Stimulated activated CD4-positive, alpha-beta T cell treated with anti-CD3 and anti-CD28 coated beads, Interleukin-2, amount 100 ng/mL, for 24 hours (primary cell): ENCODE measurements at places on chromosomes 16 and 17.

GRCh38 chr16:64147941-64148340 is 973.9 kb downstream of the CDH11 start:
- no peak for DNase-seq

GRCh38 chr17:76687298-76688164 is 23.2 kb downstream of the MXRA7 start:
- DNase-seq, result no peak

DNA sequence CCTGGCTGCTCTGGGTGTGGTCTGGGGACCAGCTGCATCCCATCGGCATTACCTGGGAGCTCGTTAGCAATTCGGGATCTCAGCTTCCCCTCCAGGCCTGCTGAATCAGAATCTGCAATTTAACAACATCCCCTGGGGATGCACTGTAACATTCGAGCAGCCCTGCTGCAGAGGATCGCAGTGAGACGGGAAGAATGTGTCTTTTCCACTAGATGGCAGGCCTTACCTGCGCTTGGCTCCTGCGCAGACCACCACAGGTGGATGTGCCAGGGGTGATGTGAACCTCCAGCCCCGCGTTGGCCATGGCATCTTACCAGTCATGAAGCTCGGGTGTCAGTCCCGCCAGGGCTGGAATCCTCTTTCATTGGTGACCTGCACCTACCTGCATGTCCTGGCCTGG is 209.9 kb downstream of the PRKCB start:
- DNase-seq, result no peak

GRCh38 chr16:68287276-68288251 is 23.2 kb downstream of the SLC7A6OS start:
- peak; percentile 27 for DNase-seq

GRCh38 chr16:49527611-49528010 is 154.0 kb downstream of the C16orf78 start:
- no peak for DNase-seq

- no peak for DNase-seq
Observed at GRCh38 chr17:68562736-68563135, 38.4 kb downstream of the FAM20A start.

DNA sequence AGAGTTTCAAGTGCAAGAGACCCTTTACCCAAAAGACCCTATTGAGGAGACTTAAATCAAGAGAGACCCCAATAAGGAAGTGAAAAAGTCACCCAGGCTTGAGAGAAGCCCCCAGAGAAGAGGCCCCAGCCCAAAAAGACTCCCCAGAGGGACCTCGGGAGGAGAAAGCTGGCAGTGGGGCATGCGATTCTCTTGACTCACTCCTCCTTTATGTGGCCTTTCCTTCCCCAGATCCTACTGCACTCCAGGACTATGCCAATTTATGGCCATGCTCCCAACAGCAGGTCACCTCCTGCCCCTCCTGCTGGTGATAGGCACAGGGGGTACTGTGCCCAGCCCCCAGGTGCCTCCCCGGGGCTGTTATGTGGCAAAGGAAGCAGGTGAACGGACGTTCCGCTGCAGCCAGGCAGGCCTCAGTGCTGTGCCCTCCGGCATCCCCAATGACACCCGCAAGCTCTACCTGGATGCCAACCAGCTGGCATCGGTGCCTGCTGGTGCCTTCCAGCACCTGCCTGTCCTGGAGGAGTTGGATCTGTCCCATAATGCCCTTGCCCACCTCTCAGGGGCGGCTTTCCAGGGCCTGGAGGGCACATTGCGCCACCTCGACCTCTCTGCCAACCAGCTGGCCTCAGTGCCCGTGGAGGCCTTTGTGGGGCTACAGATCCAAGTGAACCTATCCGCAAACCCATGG is 16.3 kb downstream of the LRRC3C start:
- DNase-seq, result no peak

DNA sequence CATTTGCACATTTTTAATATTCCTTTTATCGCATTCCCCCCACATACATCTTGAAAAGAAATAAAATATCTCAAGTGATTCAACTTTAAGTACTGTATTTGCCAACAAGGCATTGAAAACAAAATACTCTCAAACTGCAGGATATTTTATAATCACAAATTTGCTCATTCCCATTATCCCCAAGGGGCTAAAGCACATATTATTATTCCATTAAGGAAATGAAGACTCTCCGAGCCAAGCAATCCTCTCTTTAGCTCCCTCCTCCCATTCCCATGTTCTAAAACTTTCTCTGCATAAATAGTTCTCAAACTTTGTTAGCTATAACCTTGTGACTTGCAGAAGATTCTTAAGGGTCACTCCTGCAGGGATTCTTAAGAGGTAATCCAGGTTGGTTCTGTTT is 436.8 kb downstream of the KCNJ2 start:
- no peak for DNase-seq

DNA sequence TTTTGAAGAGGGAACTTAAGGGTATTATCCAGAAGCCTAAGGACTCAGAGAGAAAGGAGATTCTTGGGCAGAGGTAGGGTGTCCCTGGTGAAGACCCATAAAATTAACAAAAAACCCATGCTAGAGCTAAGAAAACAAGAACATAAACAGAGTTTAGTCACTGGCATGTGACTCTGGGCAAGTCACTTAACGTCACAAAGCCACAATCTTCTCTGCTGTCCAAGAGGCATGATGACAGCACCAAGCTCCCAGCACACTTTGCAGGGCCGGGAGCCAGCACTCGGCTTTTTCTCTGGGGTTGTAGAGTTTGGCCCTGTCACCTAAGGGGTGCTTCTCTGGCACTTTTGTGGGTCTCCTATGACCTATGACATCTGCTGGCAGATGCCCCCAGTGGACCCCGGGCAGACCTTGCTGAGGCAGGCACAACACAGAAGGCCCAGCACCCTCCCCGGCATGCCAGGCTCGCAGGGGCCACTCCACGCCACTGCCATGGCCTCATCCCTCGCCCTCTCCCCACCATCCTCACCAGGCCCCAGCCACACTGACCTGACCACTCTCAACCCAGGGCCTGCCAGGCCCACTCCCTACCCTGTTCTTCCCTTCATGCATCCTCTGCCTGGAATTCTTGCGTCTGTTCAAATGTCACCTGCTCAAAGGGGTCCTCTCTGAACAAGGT is 69.8 kb downstream of the DYNLRB2 start:
- DNase-seq, result no peak

DNA sequence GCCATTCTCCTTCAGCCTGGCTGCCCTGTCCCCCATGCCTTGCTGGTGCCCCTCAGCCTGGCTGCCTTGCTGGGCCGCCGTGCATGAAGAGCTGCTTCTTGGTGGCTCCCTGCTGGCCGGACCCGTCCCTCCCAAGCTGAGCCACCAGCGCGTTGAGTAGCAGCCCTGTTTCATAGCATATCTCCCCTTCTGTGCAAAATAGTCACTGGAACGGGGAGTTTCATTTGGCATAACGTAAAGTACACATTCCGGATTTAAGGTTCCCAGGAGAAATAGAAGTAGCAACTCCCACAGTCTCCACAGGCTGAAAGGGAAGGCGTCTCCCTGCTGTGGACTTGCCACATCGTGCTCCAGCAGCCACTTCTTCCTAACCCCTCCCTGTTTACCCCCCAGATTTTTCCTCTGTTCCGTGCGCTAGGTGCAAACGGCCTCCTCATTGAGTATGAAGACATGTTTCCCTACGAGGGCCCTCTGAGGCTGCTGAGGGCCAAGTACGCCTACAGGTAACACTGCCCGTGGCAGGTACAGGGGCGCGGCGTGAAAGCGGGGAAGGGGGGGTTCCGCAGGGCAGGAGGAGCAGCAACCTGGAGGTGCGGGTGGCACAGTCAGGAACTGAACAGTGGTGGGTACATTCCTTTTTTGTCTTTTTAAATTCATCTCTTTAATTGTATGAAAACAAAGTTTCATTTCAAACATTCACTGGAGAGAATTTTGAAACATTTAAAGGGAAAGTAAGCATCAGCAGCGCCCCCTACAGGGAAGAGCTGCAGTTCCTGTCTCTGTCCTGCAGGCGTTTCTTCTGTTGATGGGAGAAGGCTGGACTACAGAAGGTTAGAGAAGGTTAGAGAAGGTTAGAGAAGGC is 5.8 kb upstream of the OGFOD3 start:
- DNase-seq, result peak; percentile 74

DNA sequence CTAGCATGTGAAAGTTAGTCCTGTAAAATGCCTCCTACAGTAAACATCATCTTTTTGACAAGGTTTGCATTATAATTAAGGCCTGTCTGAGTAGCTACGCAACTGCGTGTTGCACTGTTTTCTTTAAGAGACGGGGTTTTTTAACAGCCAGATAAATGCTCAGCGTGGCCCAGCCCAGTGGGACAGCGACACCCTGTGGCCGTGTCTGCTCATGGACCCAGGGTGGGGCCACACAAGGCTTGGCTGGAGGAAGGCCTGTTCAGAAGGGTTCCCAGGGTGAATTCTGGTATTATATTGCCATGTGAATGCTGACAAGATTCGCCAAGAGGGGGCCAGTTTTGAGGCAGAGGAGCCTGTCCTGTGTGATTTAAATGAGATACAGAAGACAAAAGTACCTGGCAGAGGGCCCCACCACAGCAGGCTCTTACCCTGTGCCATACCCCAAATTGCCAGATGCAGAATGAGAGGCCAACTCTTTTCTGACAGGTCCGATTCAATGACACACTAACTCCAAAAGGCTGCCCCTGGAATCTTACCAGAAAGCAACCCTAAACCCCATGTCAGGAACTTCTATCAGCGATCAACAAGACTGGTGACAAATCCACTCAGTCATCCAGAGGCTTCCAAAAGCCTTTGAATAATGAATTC is 65.9 kb upstream of the IRX6 start:
- DNase-seq, result peak; percentile 37

- DNase-seq, result no peak
Observed at GRCh38 chr17:56274491-56274890, 121.2 kb downstream of the ANKFN1 start.

DNA sequence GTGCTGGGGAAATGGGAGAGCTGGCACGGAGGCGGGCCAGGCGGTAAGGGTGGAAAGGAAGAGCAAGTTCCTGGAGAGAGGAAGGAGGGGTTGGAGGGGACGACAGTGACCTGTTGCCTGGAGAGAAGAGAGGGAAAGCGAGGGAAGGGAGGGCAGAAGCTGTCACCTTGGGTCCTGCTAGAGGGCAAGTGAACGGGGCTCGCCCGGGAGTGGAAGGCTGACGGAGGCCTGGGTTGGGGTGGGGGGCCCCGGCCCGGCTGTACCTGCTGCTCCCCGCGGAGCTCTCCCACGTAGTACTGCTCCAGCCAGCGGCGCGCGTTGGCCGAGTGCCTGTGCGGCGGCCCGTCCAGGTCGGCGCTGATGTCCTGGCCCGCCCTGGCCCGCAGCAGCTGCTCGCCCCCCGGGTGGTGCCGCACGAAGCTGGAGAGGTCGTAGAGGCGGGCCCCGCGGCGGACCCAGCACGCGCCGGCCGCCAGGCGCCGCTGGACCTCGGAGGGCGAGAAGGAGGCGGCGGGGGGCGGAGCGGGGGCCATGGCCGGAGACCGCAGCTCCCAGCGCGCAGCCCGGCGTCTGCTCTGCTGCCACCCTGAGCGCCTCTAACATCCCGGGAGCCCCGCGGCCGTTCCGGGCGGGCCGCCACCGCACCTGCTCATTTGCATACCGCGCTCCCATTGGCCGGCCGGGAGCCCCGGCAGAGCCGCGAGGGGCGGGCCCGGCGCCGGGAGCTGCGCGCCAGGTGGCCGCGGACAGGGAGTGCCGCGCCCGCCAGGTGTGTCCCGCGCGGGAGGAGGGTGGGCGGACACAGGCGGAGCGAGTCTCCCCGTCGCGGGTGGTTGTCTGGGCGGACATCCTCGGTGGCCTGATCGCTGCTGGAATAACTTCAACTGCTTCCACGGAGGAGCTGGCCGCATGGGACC is at the start of gene FA2H:
Gene FA2H (minus strand): TSS at position 598 of the 917 bp plus-strand sequence. CDS start 65 bp downstream, at position 533.
- peak; percentile 62 for DNase-seq

GRCh38 chr16:20300312-20301097 is 26.8 kb downstream of the GP2 start:
- peak; percentile 37 for DNase-seq

GRCh38 chr17:56141046-56141839 is 12.0 kb upstream of the ANKFN1 start:
- no peak for DNase-seq

DNA sequence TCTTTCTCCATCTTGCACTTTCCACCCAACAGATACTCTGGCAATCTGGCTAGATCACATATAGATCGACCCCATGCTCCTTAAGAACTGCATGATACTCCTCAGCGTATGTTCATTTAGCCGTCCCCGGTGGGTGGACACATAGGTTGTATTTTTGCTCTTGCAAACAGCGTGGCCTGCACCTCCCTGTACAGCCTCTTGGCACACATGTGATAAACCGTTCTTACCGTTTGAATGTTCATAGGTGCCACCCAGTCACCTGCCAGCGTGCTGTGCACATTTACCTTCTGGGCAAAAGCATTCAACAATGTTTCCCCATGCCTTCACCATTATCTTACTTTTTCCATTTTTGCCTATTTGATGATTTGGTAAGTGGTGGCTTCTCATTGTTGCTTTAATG is 6.2 kb downstream of the TNP2 start:
- DNase-seq, result no peak

DNA sequence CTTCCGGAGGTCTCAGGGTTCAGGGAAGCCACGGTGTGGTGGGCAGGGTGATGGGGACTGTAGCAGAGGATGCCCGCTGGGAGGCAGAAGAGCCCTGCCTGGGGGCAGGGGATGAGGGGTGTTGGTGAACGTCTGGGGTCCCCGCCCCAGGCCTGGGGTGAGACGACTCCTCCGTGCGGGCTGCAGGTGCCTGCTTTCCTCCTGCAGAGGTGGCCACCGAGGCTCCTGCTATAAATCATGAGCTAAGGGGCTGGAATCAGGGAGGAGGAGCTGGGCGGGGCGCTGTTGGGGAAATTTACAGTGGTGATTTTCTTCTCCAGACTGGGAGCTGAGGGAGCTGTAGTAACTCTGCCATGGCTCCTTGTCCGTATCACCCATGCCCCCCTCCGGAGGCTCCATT is 167.0 kb downstream of the MRM1 start:
- no peak for DNase-seq

- DNase-seq, result no peak
Observed at GRCh38 chr17:57357830-57358430, 101.6 kb downstream of the MSI2 start.

GRCh38 chr17:72392056-72393010 is 271.5 kb downstream of the SOX9 start:
- DNase-seq, result no peak

GRCh38 chr16:49431591-49432290 is 58.1 kb downstream of the C16orf78 start:
- DNase-seq, result no peak

DNA sequence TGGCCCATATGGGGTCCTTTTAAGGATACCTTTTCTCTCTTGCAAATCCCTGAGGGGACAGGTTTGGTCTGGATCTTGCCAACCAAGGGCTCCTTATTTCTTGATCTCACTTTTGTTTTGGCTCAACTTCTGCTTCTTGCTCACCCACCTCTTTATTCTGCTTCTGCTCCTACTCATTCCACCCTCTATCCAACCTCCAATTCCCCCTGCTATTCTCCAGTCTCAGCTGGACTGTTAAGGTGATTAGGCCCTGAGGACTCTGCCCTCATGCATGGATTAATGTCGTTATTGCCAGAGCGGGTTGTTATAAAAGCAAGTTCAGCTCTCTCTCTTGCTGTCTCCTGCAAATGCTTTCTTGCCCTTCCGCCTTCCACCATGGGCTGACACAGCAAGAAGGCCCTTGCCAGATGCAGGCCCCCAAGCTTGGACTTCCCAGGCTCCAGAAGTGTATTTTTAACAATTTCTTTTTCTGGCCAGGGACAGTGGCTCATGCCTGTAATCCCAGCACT is 29.8 kb downstream of the LAT start:
- DNase-seq, result no peak
